ENCODE measurements at places on chromosomes 6 and 20.

DNA sequence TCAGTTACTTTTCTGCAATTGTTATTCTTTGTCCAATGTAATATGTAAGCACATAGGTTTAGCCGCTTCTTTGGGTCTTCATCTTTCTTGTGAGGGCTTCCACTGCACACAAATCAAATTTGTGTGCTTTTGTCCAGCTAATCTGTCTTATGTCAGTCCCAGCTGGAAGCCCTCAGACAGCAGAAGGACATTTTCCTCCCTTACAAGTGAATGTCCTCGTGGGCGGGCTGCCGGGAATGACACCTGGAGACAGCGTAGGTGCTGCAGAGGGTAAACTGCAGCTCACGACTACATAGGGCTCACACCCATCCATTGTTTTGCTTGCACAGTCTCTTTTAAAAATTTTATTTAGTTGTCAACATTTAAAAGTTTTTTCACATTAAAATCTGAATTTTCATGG lies 24.6 kb upstream of the PPP1R14C start:
- DNase-seq, result no peak

- no peak for DNase-seq
Observed at GRCh38 chr6:170434117-170434820, 118.8 kb downstream of the PSMB1 start.

DNA sequence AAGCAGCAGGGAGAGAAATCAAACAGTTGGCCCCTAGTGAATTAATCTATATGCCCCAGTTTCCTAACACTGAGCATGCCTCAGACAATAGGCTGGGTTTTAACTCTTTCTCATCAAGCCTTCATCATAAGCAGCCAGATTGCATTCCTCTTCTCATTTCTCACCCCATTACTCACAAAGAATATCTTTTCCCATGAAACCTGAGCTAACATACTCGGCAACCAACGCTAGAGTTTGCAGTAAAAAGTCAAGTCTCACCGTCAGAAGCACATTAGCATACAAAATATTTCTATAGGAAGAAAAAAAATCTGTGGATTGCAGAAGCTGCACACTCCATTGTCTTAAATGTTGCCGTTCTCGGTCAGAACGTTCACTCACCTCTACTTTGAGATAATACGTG lies 429.9 kb upstream of the ARID1B start:
- DNase-seq, result peak; percentile 4

- DNase-seq, result peak; percentile 73
Observed at GRCh38 chr6:75135450-75135849, 70.4 kb downstream of the COL12A1 start.

- DNase-seq, result peak; percentile 84
Observed at GRCh38 chr6:169188475-169188874, 65.2 kb downstream of the THBS2 start.

- DNase-seq, result peak; percentile 65
Observed at GRCh38 chr6:153117986-153118879, 12.8 kb downstream of the RGS17 start.

GRCh38 chr6:77822265-77822664 lies 169.4 kb downstream of the MEI4 start:
- no peak for DNase-seq

GRCh38 chr20:33568378-33568777 lies 78.5 kb downstream of the CBFA2T2 start:
- no peak for DNase-seq

GRCh38 chr20:61605283-61605682 lies 353.2 kb downstream of the CDH4 start:
- DNase-seq, result no peak

- DNase-seq, result no peak
Observed at GRCh38 chr6:129866256-129866655, 5.1 kb upstream of the TMEM244 start.

DNA sequence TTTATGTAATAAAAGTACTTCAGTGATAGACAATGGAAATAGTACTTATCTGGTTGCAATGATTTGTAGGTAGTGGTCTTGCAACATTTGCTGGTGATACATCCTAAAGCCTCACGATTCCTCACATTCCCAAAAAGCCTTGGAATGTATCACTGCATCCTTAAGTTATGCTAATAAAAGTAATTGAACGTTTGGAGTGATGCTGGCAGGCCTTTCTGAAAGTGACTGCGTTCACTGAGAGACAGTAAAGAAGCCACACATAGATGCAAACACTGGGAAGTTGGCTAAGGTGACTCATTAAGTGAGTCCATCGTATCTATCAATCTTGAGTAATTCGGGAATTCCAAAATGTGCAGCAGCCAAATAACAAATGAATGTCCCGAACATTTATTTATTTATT lies 444.1 kb upstream of the SOX4 start:
- DNase-seq, result peak; percentile 77

GRCh38 chr6:104218116-104218515 lies 641.6 kb downstream of the HACE1 start:
- DNase-seq, result peak; percentile 28

- peak; percentile 3 for DNase-seq
Observed at GRCh38 chr20:20549267-20549612, 163.2 kb downstream of the RALGAPA2 start.

DNA sequence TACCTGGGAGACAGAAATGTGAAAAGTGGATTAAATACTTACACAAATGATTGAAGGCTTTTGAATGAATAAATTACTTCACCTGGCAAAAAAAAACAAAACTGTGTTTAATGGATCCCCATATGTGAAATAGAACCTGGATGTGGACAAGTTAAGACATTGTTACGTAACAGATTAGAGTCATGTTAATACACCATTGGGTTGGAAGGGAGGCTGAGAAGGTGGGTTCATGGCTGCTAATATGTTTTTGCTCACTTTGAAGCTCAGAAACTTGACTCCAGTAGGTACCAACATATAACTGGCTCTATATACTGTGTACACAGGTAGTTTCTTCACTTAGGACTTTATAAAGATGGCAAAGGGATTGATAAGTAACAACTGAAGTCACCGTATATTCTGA lies 21.4 kb upstream of the TENT5A start:
- DNase-seq, result no peak

DNA sequence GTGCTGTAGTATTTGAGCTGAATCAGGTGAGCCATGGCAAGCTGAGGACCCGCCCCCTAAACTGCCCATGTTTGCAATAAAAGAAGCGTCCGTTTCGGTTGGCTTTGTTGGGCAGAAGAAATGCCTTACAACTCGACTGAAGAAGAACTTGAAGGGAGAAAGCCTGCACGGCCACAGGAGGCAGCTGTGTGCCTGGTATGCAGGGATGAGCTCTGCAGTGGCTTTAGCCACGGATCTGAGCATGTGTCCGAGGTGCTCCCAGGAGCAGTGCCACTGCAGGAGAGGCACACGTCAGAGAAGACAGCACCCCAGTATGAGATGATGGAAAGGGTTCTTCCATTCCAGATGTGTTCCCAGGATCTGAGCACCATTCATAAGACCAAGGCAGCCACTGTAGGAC lies 23.5 kb downstream of the KIZ start:
- no peak for DNase-seq

DNA sequence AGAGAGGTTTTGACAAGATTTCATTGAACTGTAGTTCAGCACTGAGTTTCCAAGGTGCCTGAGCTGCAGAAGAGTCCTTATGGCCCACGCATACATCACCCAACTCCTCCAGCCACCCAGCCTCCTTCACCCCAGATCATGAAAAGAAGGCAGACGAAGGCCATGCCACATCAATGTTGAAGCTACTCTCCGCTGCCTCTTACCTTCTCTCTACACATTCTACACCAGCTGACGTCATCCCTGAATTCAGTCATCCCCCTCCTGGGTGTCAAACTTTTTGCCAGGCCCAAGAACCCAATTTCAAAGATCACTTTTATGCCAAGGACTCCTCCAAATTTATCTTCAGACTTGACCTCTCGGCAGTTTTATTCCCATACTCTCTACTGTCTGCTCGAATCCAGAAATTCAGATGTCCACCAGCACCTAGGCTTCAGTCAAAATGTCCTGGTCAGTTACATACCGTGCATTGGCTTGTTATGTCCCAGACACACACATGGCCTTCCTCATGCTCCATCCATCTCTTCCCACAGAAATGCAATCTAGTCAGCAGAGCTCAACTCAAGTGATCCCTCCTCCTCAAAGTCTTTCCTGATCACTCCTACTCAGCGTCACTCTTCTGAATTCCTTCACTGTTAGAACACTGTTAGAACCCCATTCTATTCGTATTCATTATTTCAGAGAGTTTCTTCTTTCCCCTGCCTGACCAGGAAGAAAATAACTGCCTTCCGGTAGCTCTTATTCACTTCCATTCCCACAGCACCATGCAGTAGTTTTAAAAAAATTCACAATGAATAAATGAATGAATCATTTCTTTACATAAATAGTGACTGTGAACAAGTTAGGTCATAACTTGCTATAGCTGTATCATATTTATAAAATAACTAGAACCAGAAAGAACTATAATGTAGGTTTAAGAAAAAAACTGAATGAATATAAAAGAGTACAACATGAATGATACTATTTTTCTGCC lies 11.5 kb downstream of the ATXN1 start:
- DNase-seq, result no peak

- no peak for DNase-seq
Observed at GRCh38 chr6:71284785-71285184, 3.8 kb upstream of the OGFRL1 start.

Data from fibroblast of skin of scalp (primary cell).